ENCODE measurements at places on chromosomes 5 and 9.

DNA sequence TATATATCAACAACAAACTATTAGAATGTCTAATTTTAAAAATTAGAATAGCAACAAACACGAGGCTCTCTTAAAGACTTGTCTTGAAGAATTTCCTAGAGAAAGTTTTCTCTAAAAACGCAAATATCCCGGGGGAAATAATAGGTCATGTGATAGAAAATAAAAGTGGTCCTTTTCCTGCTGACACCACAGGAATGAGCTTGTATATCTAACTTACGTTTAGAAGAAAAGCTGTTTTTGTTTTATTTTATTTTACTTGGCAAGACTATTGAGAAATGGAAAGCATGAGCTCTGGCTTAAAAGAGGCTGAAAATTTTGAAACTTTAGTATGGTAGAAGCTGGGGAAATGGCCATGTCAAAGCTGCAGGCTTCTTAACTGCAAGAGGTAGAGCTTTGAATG, 465.0 kb downstream of the AGTPBP1 start:
- no peak for DNase-seq

- DNase-seq = no peak
Observed at GRCh38 chr9:16654596-16655126, 215.8 kb downstream of the BNC2 start.

- DNase-seq = no peak
Observed at GRCh38 chr5:155554500-155554899, 540.9 kb downstream of the KIF4B start.

DNA sequence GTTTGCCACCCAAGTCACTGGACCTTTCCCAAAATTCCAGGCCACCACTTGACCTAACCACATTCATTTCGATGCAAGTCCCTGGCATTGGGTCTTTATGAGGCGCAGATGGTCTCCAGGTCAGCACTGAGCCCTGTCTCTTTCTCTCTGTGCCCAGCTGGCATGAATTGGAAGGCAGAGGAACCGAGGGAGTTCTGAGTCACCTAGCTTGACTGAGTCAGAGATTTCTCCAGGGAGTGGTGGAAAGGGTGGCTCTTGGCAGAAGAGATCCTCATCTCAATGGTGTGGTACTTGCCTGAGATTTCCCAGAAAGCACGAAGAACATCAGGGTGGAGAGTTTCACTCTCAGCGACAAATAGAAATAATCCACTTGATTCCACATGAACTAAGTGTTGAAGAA, 43.8 kb downstream of the WDR36 start:
- DNase-seq = no peak

- peak; percentile 55 for DNase-seq
Observed at GRCh38 chr5:124867137-124867704, 120.8 kb upstream of the ZNF608 start.

- DNase-seq = no peak
Observed at GRCh38 chr5:60323596-60323995, 376.4 kb downstream of the DEPDC1B start.

All from fibroblast of villous mesenchyme (primary cell).